Activated CD4-positive, alpha-beta T cell treated with anti-CD3 and anti-CD28 coated beads, Interleukin-2, amount 50 U/mL, for 16 hours (primary cell): ENCODE measurements at places on chromosomes 2 and 18.
A peak's percentile ranks its signal among the peaks of the same experiment; 100 is the strongest.

- DNase-seq = no peak
Observed at GRCh38 chr2:127024769-127025358, 82.1 kb downstream of the BIN1 start.

DNA sequence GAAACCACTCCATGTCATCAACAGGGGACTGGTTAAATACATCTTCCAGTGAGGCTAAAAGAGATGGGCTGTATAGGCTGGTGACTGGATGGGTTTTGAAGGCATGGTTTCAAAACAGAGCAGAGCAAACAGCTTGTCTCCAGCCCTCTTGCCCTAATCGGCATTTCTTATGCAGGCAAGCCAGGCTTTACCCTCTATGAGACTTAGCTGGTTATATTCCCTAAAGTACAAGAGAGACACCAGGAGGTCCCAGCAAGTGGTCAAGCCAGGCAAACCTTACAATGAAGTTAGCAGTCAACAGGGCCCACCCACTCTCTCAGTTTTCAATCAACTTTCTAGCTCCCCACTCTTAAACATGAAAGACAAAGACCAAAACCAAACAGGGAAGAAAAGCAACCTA is 19.0 kb downstream of the OSBPL1A start:
- no peak for DNase-seq

DNA sequence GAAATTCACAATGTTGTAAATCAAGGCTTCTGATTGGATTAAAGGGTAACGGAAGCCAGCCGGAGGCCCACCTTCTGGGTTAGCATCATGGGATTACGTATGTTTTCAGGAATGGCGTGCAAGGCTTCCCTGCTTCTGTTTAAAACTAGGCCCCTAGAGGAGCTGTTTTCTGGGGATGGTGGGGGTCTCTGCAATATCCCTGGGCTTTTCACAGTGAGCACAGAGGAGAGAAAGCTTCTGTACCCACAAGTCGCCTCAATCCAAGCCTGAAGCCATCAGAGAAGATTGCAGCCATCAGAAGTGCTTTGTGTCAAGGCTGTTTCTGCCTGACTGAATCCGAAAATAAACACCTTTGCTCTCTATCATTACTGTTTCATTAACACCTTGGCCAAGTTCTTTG is 226.9 kb upstream of the SMIM21 start:
- DNase-seq = no peak

DNA sequence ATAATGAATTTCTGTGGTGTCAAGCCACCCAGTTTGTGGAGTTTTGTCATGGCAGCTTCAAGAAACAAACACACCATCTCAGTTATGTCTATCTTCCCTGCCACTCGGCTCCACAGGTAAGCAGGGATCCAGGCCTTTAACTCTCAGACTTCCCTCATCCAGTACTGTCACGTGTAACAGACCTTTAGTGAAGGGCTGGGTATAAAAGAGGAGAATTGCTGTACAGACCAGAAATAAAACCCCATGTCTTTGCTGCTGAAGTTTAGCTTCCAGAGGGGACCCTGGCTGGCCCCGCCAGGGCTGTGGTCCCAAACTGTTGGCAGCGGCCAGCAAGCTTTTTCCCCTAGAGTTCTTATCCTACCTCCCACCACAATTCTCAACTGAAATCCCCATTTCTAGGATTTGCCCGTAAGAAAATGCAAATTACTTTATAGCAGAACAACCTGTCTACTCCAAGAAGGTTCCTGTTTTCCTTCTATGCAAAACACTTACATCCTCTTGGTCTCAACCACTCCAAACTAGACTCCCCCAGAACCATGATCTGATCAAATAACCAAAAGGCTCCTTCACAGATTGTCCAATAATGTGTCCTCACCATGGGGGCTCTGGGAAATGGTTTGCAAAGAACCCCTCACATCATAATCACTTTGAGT is 438.0 kb upstream of the ID2 start:
- DNase-seq = no peak

GRCh38 chr2:240252191-240252871 is 111.9 kb upstream of the OTOS start:
- DNase-seq = no peak

- DNase-seq = no peak
Observed at GRCh38 chr18:35822413-35822812, 150.1 kb upstream of the RMP24 start.

DNA sequence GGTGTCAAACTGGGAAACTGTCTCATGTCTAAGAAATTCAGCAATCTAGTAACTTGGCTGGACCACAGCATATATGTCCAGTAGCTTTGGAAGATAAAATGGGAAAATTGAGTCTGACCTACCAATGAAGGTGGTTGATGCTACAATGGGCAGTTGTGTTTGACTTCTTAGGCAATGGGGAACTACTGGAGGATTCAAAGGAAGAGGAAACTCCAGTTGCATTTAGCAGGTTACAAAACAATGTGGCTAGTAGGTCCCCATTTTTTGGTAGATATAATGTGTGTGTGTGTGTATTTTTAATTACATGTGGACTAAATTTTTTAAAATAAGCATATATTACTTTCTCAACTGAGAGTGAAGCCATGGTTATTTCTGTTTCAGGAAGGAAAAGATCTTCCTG is 427.7 kb downstream of the NBAS start:
- no peak for DNase-seq

DNA sequence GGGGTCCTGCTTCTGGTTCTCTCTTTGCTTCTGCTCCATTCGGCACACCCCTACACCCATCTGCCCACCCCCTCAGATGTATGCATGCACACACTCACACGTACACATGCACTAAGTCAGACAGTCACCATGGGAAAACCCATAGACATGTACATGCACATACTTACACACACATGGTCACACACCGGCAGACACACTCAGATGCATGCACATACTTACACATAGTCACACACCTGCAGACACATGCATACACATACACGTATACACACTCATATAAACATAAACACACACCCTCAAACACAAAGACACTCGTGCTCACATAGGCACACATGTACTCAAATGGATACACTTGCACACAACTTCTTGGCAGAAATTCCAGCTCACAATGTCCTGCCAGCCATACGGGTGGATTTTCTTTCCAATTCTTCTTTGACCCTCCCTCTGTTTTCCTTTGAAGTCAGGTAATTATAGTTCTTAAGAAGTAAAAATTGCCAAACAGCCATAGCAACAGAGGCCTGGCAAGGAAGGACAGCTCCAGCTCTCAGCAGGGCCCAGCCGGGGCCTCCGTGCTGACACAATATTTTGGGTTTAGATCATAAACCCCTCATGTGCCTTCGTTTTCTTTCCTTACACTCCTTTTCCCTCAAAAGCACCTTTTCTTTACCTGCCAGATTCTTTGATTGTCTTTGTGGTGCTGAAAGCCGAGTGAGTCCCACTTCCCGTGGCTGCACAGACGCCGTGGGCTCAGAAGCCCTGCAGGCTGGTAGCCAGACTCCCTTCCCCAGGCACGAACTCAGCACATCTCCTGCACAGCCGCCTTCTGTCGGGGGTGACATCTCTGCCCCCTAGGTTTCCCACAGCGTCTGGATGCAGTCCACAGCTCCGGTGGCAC is 195.7 kb downstream of the ARL4C start:
- DNase-seq = no peak

GRCh38 chr2:16665748-16666448 is at the start of gene CYRIA:
CYRIA (minus strand) TSS chr2:16665834; CDS start chr2:16588119, 77,715 bp downstream.
- DNase-seq = peak; percentile 39

GRCh38 chr2:235958931-235959410 is 209.2 kb downstream of the GBX2 start:
- no peak for DNase-seq

GRCh38 chr2:60408811-60409530 is 144.5 kb downstream of the BCL11A start:
- no peak for DNase-seq

GRCh38 chr2:8643250-8643995 is 38.4 kb upstream of the ID2 start:
- no peak for DNase-seq

- DNase-seq = no peak
Observed at GRCh38 chr2:206031950-206032567, 53.9 kb downstream of the INO80D start.

DNA sequence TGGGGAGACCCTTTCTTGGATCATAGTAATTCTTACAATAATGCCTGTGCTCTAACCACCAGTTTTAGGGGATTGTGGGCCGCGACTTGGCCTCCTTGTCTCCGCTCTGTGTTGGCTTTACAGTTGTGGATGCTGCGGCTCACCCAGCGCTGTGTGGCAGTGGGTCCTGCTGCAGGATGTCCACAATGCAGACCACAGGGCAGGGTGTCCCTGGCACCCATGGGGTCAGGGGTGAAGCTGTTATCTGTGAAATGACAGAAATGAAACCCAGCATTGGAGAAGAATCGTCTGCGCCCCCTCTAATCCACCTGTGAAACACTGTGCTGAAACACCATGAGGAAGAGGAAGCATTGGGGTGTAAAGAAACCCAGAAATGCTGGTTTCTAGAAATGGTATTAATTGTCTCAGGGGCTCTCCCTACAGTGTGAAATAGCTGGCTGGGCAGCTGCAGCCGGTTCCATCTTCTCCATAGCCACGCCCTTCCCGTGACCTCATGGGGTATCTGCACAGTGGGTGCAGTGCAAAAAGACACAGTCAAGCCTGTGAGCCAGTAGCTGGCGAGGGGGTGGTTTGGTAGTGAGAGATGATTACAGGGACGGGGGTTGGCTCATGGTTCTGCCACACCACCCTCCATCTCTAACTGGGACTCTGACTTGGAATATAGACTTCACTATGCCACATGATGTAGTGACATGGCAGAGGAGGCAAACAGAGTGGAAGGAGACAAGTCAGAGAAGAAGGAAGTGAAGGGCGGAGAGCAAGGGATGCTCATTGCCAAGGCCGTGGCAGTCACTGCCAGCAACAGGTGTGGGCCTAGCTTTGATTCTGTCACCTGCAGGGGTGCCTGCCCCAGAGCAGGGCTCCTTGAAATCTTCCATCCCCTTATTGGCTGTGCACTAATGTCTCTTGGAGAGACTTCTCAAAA is 16.2 kb downstream of the INPP4A start:
- peak; percentile 79 for DNase-seq
